ENCODE measurements at places on chromosomes 5 and 9.

- no peak for DNase-seq
These were observed 243.0 kb upstream of the PTPRD start for GRCh38 chr9:10855847-10856246.

DNA sequence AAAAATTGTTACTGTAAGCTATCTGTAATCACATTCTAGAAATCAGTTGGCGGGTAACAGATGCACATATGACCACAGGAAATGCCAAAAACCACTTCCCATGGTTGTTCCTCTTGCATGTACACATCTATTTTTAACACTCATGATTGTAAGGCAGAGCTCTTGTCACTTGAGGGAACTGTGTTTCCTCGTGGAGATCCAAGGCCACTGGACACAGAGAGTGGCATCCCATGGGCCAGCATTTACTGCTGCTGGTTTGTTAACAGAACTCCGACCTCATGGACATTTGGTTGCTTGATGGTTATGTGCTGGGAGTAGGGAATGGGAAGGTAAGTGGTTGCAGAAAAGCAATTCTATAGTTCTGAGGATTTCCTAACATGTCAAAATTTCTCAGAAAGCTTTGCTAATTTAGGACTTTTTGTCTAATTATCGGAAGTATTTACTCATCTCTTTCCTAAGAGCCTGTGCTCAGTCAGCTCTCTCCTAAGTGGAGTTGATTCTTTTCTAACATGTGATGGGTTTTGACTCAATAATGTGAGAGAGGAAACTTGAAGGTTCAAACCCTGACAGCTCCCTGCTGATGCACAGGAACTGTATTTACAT lies 202.0 kb upstream of the NR3C1 start:
- DNase-seq: no peak

- DNase-seq: no peak
These were observed 10.6 kb downstream of the SPOCK1 start for GRCh38 chr5:137488516-137488915.

GRCh38 chr5:144125163-144125726 lies 45.2 kb downstream of the YIPF5 start:
- DNase-seq: no peak

DNA sequence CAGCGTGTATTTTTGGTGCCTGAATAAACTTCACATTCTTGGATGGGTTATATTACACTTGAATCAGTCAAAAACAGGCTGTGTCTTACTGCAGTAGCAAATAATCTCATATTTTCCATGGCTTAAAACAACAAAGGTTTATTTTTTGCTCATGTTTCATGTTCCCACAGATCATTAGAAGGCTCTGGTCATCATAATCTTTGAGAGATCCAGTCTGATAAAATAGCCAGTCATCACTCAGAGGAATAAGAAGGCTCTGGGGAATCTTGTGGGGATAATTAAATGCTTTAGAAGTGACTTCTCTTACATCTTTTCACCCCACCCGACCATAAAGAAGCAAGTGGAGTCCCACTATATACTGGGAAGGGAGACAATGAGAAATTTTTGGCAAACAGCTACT lies 417.7 kb downstream of the PSAT1 start:
- no peak for DNase-seq

DNA sequence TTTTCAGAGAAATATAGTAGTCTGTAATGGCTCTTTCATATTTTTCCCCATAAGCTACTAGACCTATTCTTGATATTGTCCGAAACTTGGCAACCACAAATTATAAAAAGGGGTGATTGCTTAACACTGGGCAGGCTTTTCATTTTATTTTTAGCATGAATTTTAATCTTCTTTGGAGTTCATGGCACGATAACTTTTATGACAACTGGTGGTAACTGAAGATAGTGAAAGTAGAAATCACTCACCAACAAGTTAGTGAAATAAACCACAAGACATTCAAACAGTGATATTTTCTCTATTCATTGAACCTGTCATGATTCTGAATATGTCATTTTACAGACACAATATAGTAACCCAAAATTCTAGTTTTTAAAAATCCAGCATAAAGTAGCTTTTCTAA lies 213.9 kb downstream of the PRDM9 start:
- no peak for DNase-seq

- no peak for DNase-seq
These were observed 9.6 kb upstream of the SSBP2 start for GRCh38 chr5:81760521-81760920.

DNA sequence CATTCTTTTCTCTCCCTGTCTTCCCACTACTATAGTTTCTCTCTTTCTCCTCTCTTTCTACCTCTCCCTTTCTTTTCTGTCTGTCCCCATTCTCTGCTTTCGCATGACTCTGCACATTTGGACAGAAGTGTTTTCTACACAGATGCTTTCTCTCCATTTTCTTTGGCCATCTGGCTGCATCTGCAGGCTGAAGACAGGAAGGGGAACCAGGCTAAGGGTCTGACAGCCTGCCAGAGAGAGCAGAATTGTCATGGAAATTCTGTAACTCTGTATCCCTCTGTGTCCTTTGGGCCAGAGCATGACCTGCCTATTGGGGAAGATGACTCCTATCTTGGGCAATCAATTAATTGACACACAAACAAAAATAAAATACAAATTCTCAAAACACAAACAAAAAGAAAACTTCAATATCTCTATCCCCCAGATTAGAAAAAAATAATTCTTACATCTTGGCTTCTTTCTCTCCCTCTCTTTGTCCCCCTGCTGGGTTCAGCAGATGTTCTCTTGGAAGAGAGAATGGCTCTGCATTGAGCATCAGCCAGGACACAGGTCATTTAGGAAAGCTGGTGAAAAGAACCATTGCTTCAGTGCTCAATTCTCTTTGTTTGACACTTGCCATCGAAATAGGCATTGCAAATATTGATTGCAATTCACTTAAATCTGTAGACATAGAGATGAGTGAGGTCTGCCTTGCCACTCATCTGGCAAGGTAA lies 415.9 kb upstream of the KLF4 start:
- DNase-seq: no peak

DNA sequence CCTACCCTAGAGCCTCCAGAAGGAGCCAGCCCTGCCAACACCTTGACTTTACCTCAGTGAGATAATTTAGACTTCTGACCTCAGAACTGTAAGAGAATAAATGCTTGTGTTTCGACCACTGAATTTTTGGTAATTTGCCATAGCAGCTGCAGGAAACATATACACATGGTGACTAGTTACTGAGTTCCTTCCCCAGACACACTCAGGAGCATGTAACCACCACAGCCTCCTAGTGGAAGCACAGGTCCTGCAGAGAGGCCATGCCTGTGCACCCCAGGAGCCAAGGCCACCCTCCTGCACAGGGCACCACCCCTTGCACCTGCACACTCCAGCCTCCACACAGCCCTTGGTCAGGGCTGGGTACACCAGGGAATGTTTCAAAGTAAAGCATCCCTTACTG lies 7.6 kb upstream of the CAMSAP1 start:
- no peak for DNase-seq

DNA sequence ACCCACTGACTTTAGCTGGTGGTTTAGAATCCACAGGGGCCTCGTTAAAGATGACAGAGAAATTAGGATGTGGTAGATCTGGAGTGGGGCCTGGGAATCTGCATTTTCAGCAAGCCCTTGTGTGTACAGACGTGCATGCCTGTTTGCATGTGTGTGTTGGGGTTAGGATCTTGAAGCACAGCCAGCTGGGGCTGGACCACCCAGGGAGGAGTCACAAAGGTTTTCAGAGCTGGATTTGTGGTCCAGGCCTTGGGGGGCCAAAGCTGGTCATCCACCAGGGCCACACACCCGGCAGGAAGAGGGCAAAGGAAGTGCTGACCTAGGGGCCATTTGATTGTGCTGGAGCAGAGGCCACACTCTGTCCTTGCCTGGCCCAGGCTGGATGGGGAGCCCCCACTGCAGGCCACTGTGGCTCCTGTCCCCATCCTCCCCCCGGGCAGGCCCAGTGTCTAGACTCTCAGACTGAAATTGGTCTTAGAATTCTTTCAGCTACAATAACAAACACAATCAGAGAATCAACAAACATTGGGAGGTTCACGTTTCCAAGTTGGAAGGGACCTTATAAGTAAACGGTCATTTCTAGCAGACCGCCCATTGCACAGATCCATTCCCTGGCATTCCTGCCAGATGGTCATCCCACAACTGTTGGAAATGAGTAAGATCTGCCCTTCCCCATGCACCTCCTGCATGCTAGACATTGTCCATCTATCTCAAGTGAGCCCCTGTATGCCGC lies 10.3 kb downstream of the CDX1 start:
- no peak for DNase-seq

- DNase-seq: no peak
These were observed 40.3 kb upstream of the CLK4 start for GRCh38 chr5:178667101-178667500.

- no peak for DNase-seq
These were observed 7.4 kb downstream of the ZDHHC11B start for GRCh38 chr5:776862-777711.

- no peak for DNase-seq
These were observed 80.9 kb downstream of the EBF1 start for GRCh38 chr5:159018855-159019254.

- DNase-seq: no peak
These were observed 28.3 kb upstream of the RXRA start for GRCh38 chr9:134298000-134298399.

DNA sequence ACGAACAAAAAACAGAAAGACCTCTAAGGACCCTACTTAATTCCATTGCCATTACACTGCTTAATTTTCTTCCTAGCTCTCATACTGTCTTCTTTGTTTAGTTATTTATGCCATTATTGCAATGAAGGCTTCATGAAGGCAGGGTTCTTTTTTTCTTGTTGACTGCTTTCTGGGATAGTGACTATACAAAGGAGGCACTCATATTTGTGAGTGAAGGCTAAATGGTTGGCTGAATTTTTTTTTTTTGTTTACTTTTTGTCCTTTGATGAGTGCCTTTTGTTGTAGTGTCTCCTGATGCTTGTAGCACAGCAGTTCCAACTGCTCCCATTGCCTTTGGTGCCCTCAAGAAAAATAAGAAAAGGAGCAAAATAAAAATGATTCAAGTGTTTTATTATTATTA lies 17.8 kb downstream of the CTNNA1 start:
- DNase-seq: no peak

GRCh38 chr5:74367934-74368333 lies 272.6 kb downstream of the ENC1 start:
- no peak for DNase-seq

DNA sequence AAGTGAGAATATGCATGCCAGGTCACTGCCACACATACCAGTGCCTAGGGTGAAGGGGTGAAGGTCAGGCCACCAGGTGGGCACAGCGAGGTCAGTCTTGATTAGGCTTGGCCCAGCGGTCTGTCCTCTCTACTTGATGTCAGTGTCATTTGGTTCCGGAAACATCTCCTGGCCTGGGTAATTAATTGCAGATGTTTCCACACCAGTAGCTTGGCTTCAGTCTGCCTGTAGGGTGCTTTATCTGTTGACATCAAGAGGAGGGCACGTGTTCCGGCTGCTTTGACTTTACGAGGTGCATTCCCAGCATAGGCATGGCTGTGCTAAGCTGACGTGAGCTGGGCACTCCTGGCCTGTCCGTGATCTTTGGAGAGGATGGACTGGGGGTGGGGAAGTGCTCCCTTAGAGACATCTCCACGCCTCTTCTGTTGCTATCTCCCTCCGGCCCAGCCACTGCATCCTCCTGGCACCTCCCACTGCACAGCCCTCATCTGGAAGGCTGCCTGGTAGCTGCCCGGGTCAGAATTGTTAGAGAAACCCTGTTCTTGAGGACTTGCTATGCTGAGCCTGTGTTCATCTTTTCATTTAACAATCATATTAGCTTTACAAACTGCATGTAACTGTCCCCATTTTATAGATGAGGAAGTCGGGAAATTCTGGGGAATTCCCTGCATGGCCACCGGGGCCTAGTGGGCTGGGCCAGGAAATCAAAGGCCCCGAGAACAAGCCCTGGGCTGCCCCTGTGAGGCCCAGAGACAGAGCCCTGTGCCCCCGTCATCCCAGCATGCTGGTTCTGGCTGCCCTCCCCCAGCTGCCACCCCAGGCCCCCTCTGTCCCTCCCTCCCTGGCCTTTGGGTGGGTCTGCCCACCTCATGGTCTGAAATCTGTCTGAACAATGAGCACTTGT lies 29.1 kb downstream of the JADE2 start:
- DNase-seq: peak; percentile 6

DNA sequence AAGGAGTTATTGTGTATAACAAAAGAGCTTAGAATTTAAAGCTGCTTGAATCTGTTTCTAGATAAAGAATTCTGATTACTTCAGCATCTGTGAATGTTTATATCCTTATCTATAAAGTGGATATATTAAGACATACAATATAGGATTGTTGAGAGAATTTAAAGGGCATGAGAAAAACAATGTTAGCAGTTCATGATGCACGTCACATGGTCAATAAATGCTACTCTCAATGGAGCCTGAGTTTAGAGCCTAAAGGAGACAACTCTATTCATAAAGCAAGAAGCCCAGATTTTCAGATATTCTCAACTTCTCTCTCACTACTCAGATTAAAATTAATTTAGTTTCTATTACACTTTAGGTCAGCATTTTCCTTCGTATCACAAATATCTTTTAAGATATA lies 666.7 kb upstream of the CDH18 start:
- DNase-seq: no peak

DNA sequence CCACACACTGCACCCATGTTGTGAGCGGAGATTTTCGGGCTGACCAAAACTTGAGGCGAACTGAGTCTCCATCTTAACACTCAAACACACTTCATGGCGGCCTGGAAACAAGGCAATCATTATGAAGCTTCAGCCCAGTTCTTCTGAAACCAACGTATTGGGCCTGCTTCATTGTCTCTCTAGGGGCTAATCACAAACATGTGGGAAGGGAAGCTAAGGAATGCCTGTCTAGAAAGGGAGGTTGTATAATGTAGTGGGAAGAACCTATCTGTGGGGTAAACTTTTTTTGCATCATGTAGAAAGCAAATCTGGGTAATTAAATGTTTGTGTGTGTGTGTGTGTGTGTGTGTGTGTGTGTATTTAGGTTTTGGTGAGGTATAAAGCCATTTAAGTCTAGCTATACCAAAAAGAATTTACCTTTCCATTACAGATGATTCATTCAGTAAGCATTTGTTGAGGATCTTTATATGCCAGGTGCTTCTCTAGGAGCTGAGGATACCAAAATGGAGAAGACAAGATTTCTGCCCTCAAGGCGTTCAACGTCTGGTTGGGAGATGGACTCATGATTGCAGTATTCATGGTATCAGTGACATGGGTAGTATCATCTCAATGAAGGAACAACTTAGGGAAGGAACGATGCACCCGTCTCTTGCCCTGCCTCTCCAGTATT lies 29.4 kb downstream of the SLC1A3 start:
- no peak for DNase-seq
